NCI-H2081 (cell line): ENCODE measurements at places on chromosomes 1 and 21.

DNA sequence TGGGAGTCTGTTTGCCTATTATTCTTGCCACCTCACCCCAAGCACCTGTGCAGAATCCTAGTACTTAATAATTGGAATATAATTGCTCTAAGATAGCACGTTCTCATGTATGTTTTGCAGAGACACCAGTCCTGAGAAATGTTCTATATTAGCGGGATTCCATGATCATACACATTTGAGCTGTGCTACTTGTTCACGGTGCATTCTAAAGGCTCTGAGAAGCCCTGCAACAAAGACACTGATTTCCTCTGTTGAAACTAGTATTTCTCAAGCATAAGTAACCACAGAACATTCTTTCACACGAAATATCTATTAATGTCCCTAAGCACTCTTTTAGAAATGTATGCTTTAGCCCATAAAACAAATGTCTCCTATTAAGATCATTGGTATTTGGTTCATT lies 109.4 kb downstream of the BARHL2 start:
- no peak for DNase-seq

DNA sequence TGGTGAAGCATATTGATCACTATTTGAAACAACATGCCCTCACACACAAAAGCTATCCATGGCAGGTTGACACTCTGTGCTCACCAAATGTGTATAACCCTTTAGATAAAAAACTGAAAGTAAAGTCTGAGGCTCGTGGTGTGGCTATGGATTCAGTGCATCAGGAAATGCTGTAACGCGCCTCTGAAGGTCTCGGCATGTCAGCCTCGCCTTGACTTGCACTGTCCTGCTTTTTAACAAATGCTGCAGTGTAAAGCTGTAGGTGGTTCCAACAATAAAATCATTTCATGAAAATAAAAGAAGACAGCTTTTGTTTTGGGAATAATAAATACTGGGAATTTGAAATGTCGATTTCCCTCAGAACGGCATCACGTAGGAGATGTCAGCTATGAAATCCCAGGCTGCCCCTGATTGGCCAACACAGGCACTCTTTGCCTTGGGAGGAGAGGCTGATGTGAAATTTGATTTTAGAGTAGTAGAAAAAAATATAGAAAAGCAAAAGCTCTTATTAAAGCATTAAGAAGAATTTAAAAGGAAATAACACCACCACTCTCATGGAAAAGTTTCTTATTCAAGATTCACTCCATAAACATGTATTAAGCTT lies 168.2 kb downstream of the DSCAM start:
- no peak for DNase-seq

- no peak for DNase-seq
Measured at GRCh38 chr1:182270731-182271130, 120.9 kb downstream of the GLUL start.

DNA sequence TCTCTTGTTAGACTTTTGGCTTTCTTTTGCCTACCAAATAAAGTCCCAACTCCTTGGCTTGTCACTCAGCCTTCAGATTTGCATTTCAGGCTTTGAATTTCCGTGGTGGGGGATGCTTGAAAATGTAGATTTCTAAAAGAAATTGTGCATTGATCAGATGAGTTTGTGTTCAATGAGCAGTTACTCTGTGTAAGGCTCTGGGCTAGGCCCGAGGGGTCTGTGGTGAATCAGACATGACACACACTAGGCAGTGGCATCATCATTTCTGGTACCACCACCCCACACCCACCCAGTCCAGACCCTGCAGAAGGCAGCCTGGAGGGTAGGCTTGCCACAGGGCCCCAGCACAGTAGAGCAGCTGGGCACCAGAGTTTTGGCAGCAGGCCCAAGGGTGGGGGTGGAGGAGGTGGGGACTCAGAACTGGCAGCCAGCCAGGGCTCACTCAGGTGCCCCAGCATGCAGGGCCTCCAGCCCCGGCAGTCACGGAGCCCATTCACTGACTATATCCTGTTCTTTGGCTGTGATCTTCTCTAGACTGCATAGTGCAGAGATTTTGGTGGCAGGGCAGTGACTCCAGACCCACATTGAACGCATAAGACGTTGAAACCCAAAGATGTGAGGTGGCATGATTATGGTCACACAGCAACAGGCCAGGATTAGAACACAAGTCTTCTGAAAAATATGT lies 97.2 kb upstream of the ARTN start:
- peak; percentile 99 for DNase-seq

- no peak for DNase-seq
Measured at GRCh38 chr1:168057355-168057754, 79.4 kb downstream of the GPR161 start.

GRCh38 chr1:224763126-224763775 lies 147.1 kb downstream of the CNIH3 start:
- DNase-seq, result no peak
